Ureter (tissue), 1 donor: ENCODE measurements at places on chromosomes 2 and 18. TPM values are rescaled to one million over a fixed set of nuclear protein-coding genes. Genes with fewer than 3 reads are reported as not detected.

DNA sequence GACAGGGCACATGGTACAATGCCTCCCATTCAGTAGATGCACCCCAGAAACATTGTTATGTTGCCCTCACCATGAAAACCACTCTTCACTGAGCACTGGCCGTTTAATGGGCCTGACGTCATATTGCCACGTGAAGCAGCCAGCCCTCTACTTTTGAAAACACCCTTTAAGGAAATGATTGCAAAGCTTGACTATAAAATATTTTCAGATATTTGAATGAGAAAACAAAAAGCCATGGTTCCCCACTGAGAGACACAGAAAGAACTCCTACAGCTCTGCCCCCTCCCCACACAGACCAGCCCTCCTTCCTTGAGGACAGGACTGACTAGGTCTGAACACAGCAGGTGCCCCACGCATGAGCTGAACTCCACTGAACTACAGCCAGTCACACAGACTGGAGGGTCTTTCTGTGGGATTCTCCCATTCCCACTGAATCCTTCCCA is 349.1 kb downstream of the ANAPC1 start:
- no peak for DNase-seq

- no peak for DNase-seq
These were observed 249.3 kb downstream of the ZNF385B start for GRCh38 chr2:179612108-179612507.

GRCh38 chr18:44298566-44298965 is 382.1 kb upstream of the SETBP1 start:
- DNase-seq, result no peak

The FBXO41 gene
- total RNA-seq, result 6.6 TPM

- no peak for DNase-seq
These were observed 168.7 kb upstream of the GULP1 start for GRCh38 chr2:188122985-188123384.

The DNAH6 gene
- total RNA-seq, result 2.2 TPM

The DPYSL5 gene
- not detected for total RNA-seq

GRCh38 chr2:239376351-239376750 is 24.5 kb downstream of the HDAC4 start:
- no peak for DNase-seq

The IL36RN gene
- not detected for total RNA-seq
